Thymus (tissue), 14 donors: ENCODE measurements at places on chromosomes 6 and 20. TPM values are rescaled to one million over a fixed set of nuclear protein-coding genes. Genes with fewer than 3 reads are reported as not detected.

Gene ALDH8A1
- total RNA-seq: 0.42 TPM

Gene CST2
- total RNA-seq: 0.94 TPM

Gene TDP2
- total RNA-seq: 38.1 TPM

Gene FOXA2
- total RNA-seq: not detected

Gene TSBP1
- total RNA-seq: not detected

Gene MUCL3
- 0.05 TPM for total RNA-seq

Gene TP53INP2
- 0.33 TPM for total RNA-seq

Gene CRISP2
- total RNA-seq: 0.05 TPM

- no peak for DNase-seq
Observed at GRCh38 chr20:16062661-16063581, 510.3 kb downstream of the KIF16B start.

DNA sequence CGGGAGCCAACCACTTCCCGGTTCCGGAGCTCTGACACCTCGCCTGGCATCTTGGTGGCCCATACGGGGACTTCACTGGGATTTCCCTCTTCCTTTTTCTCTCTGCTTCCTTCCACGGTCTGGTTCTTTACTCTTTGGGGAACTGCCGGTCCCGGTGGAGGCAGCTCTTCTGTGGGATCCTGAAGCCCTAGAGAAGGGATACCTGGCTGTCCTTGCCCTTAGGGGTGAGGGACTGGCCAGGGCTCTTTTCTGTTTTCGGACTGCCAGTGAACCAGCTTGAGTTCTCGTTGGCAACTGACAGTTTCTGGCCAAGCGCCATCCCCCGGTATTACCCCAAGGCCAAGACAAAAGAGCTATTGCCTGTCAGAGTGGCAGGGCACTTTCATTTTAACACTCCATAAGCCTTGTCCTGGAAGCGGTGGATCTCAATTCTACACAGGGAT lies 880 bp upstream of the CPXM1 start:
- DNase-seq: no peak

DNA sequence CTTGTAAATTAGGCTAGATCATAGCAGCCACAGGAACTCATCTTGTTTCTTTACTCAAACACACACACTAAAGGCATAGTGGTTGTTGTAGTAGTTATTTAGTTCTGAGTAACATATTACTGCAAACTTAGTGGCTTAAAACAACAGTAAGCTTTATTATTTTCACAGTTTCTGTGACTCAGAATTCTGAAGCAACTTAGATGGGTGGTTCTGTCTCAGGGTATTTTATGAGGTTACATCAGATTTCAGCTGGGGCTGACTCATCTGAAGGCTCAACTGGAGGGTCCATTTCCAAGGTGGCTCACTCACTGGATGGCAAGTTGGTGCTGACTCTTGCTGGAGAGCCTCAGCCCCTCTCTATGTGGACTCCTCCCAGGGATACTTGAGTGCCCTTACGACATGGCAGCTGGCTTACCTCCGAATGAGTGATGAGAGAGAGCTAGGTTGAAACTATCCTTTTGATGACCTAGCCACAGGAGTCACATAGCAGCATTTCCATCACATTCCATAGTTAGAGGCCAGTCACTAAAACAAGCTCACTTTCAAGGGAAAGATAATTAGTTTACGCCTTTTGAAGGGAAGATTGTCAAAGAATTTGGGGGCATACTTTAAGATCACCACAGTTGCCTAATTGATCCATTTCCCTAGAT lies 136.5 kb upstream of the PRND start:
- no peak for DNase-seq
